K562 (cell line): ENCODE measurements at places on chromosomes 6 and 20.

- DNase-seq, result no peak
Measured at GRCh38 chr20:1801225-1801928, 93.8 kb upstream of the SIRPA start.

GRCh38 chr6:105588123-105588710 is 185.3 kb upstream of the PREP start:
- no peak for DNase-seq

GRCh38 chr6:33843131-33844121 is 39.6 kb upstream of the MLN start:
- peak; percentile 44 for DNase-seq

GRCh38 chr6:68059899-68060298 is 575.2 kb upstream of the ADGRB3 start:
- no peak for DNase-seq

- no peak for DNase-seq
Measured at GRCh38 chr6:90109141-90109540, 187.5 kb downstream of the BACH2 start.

DNA sequence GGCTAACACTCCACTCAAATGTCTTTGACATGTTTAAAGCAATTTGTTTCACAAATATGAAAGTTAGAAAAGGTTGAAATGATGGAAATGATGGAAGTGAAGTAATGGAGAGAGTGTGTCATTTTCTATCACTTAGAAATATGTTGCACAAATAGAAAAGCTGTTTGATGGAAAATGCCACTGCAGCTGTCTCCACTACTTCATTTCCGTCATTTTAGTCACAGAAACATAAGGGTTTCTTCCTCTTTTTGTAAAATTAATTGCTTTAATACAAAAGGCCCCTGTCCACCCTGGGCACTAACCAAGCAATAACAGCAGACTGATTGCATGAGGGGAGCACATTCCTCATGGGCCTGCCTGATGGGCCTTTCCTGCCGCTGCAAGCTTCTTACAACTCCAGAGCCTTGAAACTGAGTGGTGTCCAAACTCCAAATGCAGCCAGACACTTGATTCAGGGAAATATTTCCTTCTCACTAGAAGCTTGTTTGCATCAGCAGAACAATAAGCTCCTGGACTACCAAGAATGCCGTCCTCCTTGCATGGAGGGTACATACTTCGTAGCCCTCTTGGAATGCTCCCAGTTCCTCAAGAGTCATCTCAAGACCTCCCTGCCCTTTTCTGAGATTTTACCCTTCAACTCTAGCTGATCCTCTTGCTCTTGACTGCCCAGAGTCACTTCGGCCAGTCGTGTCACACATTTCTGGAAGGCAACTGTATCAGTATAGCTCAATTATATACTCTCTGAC is 36.1 kb downstream of the F13A1 start:
- no peak for DNase-seq

- peak; percentile 56 for DNase-seq
Measured at GRCh38 chr6:130020907-130021629, 2.7 kb downstream of the L3MBTL3 start.

GRCh38 chr20:22511943-22512910 is 72.1 kb downstream of the FOXA2 start:
- DNase-seq, result peak; percentile 65

DNA sequence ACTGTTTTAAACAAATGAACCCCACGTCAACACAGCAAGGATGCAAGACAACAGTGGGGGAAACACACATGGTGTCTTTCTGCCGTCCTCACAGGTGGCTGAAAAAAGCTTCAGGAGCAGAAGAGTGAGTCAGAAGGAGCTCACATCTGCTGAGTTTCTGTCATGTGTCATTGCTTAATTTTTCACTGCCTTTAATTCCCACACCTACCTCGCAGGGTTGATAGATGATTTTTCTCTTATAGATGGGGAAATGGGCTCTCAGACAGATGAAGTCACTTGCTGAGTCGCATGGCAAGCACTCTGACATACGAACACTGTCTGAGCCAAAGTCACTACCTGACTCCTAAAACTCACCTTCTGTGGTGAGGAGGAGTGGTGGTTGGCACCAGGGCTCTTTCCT is 28.3 kb upstream of the CARMIL1 start:
- DNase-seq, result no peak

- no peak for DNase-seq
Measured at GRCh38 chr20:347317-347639, 367 bp downstream of the NRSN2 start.

DNA sequence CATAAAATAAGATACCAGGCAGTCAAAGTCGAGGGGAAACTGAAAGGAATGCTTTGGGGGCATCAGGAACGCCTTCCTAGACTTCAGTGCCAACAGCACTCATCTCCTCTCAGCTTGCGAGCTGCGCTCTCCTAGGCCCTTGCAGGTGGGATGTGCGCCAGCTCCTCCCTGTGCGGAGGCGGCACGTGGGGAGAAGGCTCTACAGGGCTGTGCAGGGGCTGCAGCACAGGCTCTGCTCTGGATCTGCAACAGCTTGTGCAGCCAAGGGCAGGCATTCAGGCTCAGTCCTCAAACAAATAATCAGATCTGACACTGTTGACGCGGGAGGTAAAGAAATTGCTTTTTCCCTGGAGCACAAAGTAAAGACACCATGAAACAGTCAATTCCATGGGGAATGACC is 144.8 kb downstream of the TTLL2 start:
- DNase-seq, result no peak

GRCh38 chr20:13396022-13396421 is 174.9 kb downstream of the ISM1 start:
- no peak for DNase-seq

DNA sequence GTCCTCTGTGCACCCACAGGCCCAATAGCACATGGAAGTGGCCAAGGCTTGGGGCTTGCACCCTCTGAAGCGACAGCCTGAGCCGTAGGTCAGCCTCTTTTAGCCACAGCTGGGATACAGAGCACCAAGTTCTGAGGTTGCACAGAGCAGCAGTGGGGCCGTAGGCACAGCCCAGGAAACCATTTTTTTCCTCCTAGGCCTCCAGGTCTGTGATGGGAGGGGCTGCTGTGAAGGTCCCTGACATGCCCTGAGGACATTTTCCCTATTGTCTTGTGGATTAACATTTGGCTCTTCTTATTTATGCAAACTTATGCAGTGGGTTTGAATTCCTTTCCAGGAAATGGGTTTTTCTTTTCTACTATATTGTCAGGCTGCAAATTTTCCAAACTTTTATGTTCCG is 878.7 kb upstream of the MAN1A1 start:
- DNase-seq, result no peak

- DNase-seq, result no peak
Measured at GRCh38 chr6:128139519-128139918, 238.7 kb upstream of the THEMIS start.
